GM23338 (cell line): ENCODE measurements at places on chromosomes 3 and 15. TPM values are rescaled to one million over a fixed set of nuclear protein-coding genes. Genes with fewer than 3 reads are reported as not detected.

RTP1 gene
- 5.4 and 6.3 TPM in 2 replicates for polyA plus RNA-seq

SUCLG2 gene
- polyA plus RNA-seq = 27.6 and 29.3 TPM in 2 replicates

HIGD2B gene
- polyA plus RNA-seq = 0.45 TPM in 1 of 2 replicates, not detected in the other

TMEM45A gene
- 11.1 and 12.7 TPM in 2 replicates for polyA plus RNA-seq

CALML4 gene
- polyA plus RNA-seq = 15.0 and 16.2 TPM in 2 replicates

PCSK6 gene
- polyA plus RNA-seq = 1.7 and 2.4 TPM in 2 replicates

SLC15A2 gene
- 0.26 and 0.49 TPM in 2 replicates for polyA plus RNA-seq

ATP13A5 gene
- not detected in 2 replicates for polyA plus RNA-seq

PP2D1 gene
- polyA plus RNA-seq = 0.40 and 0.42 TPM in 2 replicates

HYAL2 gene
- 28.9 and 30.0 TPM in 2 replicates for polyA plus RNA-seq

SNX22 gene
- 3.7 TPM in 2 replicates for polyA plus RNA-seq

ACAN gene
- 1.5 and 2.5 TPM in 2 replicates for polyA plus RNA-seq

DNAJA4 gene
- polyA plus RNA-seq = 5.0 and 5.4 TPM in 2 replicates

ADIPOQ gene
- not detected in 2 replicates for polyA plus RNA-seq

SAMMSON gene
- polyA plus RNA-seq = not detected in 2 replicates

CASR gene
- polyA plus RNA-seq = 0.03 and 0.08 TPM in 2 replicates

TEX9 gene
- 16.1 and 21.8 TPM in 2 replicates for polyA plus RNA-seq

ZDHHC19 gene
- polyA plus RNA-seq = 15.4 and 15.7 TPM in 2 replicates

OCA2 gene
- 0.38 and 0.40 TPM in 2 replicates for polyA plus RNA-seq

ZNF385D gene
- 9.7 and 12.3 TPM in 2 replicates for polyA plus RNA-seq

MOBP gene
- not detected in 2 replicates for polyA plus RNA-seq

DNAJB8 gene
- polyA plus RNA-seq = not detected in 2 replicates

NKIRAS1 gene
- polyA plus RNA-seq = 5.9 and 9.2 TPM in 2 replicates

WDR49 gene
- 1.4 and 1.9 TPM in 2 replicates for polyA plus RNA-seq

CLDN1 gene
- 2.5 and 2.7 TPM in 2 replicates for polyA plus RNA-seq

CACNA2D2 gene
- polyA plus RNA-seq = 4.7 and 5.4 TPM in 2 replicates

CCR9 gene
- polyA plus RNA-seq = not detected in 2 replicates

RARB gene
- polyA plus RNA-seq = 0.30 and 0.42 TPM in 2 replicates

NRROS gene
- polyA plus RNA-seq = 1.2 and 2.3 TPM in 2 replicates

LOXL1 gene
- 6.9 and 10.3 TPM in 2 replicates for polyA plus RNA-seq

LRRK1 gene
- polyA plus RNA-seq = 4.1 and 4.5 TPM in 2 replicates

DGKG gene
- 0.17 and 0.31 TPM in 2 replicates for polyA plus RNA-seq

CKMT1A gene
- 30.9 and 31.1 TPM in 2 replicates for polyA plus RNA-seq

FNDC3B gene
- polyA plus RNA-seq = 17.8 and 19.1 TPM in 2 replicates
